ENCODE measurements at places on chromosomes 7 and 10.

- peak; percentile 43 for DNase-seq
Measured at GRCh38 chr7:130899638-130900401, 165.8 kb upstream of the KLF14 start.

DNA sequence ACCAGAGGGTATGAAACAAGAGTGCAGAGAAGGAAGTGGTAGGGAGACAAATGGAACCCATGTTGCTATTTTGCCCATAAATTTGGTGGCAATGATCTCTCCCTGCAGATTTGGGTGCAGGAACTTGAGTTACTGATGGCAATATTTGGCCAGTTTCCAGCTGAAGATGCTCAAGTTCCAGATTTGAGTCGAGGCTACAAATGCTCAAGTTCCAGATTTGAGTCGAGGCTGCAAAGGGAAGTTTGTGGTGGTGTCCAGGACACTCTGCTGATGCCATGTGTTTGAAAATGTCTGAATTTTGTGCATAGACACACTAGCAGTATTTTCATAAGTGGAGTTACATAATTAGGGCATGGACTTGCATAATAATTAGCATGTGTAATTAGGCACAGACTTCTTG, 40.8 kb downstream of the TBXAS1 start:
- DNase-seq, result peak; percentile 27

DNA sequence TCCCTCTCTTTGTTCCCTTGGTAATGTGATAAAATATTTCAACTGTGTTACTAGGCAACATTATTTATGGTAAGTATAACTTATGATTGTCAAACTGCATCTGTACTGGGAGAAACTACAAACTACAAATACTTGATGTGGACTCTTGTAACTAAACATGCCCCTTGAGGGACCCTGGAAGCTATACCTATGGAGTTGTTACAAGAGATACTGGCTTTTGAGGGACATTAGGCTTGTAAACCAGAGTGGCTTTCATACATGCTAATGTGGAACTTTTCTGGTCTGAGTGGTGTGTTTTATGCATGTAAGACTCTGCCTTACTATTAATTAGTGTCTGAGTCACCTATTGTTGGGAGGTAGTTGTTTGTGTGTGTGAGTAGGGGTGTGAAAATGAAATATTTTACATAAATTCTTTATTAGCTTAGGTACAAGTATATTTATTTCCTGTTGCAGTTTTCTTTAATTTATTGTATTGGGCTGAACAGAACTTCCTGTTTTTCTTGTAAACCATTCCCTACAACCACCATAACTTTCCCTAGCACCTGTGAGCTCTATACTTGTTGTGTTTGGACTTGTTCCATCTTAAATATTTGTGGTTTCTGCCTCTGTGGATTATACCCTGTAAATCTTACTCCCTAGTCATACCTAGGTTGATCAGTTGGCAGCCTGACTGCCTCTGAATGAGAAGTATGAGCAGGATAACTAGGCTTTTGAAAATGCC, 49.8 kb downstream of the STK31 start:
- no peak for DNase-seq

GRCh38 chr10:133379152-133379800, at the start of gene PAOX:
TSS of gene PAOX (plus strand) at chr10:133379262. CDS start at chr10:133379317, 55 bp downstream.
- no peak for DNase-seq

DNA sequence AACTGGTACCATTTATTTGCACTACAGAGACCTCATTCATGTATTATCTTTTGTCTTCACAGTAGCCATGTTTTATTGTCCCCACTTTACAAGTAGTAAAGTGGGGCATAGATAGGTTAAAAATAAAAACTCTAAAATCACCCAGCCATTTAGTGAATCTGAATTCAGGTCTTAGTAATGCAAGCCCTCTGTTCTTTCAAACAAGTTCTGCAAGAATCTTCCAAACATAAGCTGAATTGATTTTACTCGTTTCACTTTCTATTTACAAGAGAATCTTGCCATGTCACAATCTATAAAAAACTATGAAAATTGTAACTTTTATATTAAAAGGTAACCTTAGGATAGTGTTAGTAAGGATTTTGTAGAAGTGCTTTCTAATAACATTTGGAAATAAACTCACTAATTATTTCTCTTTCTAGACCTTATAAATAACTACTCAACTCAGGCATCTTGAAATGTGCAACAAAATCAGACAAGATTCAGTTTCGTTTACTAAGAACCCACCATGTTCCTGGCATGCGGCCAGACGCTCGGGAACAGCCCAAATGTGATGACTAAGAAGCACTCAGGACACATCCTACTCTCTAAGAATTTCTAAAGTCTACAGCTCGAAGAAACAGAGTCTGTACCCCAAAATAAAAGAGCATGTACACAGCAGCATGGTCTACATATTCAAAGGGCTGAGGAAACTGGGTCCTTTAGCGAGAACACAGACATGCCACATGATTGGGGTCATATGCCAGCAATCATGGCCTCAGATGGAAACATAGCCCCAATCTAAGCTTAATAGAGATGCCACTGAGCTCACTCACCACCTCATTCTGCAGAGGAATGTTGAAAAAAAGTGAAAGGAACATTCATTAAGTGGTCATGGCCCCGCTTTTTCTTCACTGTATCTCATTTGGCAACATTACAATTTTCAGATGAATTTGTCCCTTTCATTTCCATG, 167.6 kb downstream of the AMPH start:
- no peak for DNase-seq

DNA sequence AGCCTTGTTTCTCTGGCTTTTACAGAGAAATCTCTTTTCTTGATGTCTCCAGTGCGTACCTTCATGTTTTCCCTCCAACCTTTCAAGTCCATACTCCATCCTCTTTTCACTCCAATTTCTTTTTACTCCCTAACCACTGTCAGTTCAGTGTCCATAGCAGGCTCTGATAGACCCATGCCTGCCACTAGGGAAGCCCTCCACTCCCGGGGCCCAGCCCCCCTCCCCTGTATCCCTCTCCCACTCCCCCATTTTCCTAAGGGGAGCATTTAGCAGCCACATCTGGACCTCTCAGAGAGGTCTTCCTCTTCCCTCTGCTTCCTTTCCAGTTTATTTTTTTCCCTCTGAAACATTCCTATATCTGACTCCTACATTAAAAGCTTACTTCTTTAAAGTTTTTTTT, 33.1 kb downstream of the DENND11 start:
- no peak for DNase-seq
